ENCODE measurements at places on chromosomes 7 and 10.

GRCh38 chr10:50347394-50347802, 96.1 kb upstream of the ASAH2 start:
- no peak for DNase-seq

GRCh38 chr10:122141821-122142640, 129.1 kb upstream of the BTBD16 start:
- DNase-seq, result no peak

- DNase-seq, result no peak
Measured at GRCh38 chr7:30553141-30553540, 41.5 kb upstream of the GARS1 start.

- no peak for DNase-seq
Measured at GRCh38 chr10:22683140-22683389, 31.3 kb downstream of the PIP4K2A start.

GRCh38 chr7:24521917-24522623, 51.2 kb upstream of the PALS2 start:
- no peak for DNase-seq

GRCh38 chr7:158863611-158864506, 7.5 kb downstream of the DYNC2I1 start:
- peak; percentile 40 for DNase-seq

DNA sequence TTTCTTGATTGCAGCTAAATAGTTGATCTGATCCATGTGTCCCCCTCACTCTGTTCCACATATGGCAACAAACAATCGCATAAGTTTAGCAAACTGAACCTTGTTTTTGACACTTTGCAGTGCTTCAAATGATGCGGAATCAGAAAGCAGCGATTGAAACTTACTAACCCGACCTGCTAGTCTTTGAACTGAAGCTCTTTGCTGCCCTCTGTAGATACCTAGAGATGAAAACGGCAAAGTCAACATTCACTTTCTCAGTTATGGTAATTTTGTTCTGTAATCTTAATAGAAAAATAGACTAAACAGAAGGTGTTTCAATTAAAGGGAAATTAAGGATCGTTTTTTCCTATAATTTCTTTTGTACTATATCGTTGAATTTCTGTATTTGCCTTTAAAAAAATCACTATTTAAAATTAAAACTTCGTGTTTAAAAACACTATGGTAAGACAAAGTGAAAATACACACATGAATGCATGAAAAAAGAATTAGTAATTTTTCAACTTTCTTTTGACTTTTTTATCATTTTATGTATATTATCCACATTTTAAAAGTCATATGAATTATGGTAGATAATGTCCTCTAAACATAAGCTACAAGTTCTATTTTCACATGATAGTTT, 276.5 kb downstream of the MAGI2 start:
- DNase-seq, result no peak

- no peak for DNase-seq
Measured at GRCh38 chr7:128189231-128189930, 51.7 kb upstream of the LEP start.

DNA sequence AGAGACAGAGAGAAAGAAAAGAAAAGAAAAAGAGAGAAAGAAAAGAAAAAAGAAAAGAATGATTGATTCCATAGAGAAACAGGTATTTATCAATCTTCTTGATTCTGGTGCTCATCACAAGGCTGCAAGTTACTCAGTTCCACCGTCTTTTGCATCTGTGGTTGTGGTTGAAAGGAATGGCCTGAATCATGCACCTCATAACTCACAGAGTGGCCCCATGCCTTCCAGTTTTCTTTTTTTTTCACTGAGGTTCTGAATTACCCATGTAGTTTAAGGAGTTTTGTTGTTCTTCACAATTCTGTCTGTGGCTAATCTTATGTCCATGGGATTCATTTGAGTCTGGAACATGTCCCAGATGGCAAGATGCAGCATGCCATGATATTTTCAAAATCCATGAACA, 156.0 kb downstream of the ZNF33B start:
- DNase-seq, result no peak

GRCh38 chr7:148858489-148858888, 25.6 kb downstream of the EZH2 start:
- no peak for DNase-seq

- no peak for DNase-seq
Measured at GRCh38 chr7:123271856-123272255, 72.1 kb upstream of the SLC13A1 start.

- no peak for DNase-seq
Measured at GRCh38 chr7:105461518-105461917, 60.6 kb downstream of the PUS7 start.

DNA sequence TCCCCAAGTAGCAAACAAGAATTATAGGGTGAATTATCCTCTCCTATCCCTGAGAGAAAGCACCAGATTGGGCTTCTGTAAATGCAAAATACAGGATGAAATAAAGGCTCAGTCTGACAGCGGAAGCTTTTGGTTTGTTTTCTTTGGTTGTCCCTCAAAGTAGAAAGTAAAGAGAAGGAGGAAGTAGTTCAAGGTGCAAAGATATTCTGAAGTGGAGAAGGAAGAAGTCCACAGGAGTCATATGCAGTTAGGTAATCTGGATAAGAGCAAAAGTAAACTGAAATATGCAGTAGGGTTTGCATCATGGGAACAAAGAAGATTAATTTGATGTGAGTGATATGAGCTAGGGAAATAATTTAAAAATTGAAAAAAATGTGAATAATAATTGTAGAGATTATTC, 1071.9 kb downstream of the CNTNAP2 start:
- no peak for DNase-seq

DNA sequence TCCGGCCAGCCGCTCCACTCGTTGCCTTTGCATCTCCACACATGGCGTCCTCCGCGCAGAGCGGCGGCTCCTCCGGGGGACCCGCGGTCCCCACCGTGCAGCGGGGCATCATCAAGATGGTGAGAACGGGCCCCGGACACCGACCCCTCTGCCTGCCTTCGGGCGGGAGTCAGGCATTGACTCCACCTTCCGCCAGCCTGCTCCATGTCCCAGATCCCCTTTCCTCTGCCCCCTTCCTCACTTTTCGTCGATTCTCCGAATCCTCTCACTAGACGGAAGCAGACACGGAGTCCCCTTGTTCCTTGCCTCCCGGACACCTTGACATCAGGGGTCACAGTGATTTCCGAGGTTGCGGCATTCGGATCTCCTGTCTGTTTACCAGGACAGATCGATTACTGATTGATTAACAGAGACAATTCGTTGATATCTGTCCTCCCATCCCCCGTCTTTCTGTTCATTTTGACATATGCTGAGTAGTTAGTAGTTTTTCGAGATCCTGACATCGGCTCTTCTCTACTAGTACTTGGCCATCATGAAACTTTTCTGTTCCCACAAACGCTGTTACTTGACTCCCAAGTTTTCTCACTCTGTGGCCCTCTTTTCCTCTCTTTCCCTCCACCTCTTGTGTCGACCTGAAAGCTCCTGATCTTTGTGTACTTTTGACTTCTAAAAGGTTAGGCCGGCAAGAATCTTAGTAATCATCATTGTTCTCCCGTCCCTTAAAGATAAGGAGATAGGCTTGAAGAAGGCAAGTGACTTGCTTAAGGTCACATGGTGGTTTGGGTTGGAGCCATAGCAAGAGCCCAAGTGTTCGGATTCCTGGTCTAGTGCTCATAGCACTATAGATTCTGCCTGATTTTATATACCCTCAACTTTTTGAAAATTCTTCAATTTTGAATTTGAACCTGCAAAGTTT, 597 bp downstream of the SND1 start:
- no peak for DNase-seq

DNA sequence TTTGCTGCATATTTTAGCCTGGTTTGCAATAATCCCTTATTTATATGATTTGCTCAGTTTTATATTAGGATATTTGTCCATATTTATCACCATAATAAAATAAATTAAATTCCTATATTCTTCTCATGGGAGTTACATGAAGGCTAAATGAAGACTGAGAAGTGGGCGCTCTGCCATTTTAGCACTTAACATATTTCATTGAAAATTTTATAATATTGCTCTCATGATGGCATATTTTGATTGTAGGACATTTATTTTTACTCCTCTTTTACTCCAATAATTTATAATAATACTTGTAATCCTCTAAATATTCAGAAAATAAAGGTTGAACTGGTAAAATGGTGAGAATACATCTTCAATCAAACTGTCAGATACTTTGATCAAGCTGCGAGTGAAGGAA, 99.8 kb upstream of the SEMA3A start:
- no peak for DNase-seq
